Stimulated activated CD4-positive, alpha-beta T cell treated with anti-CD3 and anti-CD28 coated beads, TNF-alpha, amount 100 ng/mL, for 48 hours (primary cell): ENCODE measurements at places on chromosomes 5 and 9.

- no peak for DNase-seq
Observed at GRCh38 chr9:33461492-33461891, 12.2 kb downstream of the NOL6 start.

GRCh38 chr5:163659568-163659902 is 154.1 kb downstream of the MAT2B start:
- no peak for DNase-seq

DNA sequence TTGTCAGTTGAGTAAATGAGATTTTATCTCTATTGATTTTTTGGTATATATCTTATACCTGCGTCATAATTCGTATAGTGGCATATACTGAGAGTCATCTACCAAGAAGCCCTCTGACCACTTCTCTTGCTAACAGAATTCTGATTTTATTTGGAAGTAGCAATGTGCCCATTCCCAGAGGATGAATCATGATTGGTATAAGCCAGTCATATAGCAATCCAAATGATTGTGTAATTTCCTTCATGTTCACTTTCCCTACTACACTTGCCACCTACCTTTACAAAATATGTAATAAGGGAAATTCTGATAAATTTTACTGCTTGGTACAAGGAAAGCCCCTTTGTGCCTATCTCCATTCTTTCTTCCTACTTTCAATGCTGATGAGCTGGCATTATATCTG is 16.1 kb upstream of the ZNF462 start:
- no peak for DNase-seq

- no peak for DNase-seq
Observed at GRCh38 chr9:124749781-124750180, 21.3 kb downstream of the NR6A1 start.

- DNase-seq: no peak
Observed at GRCh38 chr9:129487658-129488483, 133.0 kb downstream of the C9orf50 start.

GRCh38 chr5:38745836-38746732 is 99.7 kb upstream of the OSMR start:
- DNase-seq: no peak
